ENCODE measurements at places on chromosomes 16 and 17.
A peak's percentile ranks its signal among the peaks of the same experiment; 100 is the strongest.

DNA sequence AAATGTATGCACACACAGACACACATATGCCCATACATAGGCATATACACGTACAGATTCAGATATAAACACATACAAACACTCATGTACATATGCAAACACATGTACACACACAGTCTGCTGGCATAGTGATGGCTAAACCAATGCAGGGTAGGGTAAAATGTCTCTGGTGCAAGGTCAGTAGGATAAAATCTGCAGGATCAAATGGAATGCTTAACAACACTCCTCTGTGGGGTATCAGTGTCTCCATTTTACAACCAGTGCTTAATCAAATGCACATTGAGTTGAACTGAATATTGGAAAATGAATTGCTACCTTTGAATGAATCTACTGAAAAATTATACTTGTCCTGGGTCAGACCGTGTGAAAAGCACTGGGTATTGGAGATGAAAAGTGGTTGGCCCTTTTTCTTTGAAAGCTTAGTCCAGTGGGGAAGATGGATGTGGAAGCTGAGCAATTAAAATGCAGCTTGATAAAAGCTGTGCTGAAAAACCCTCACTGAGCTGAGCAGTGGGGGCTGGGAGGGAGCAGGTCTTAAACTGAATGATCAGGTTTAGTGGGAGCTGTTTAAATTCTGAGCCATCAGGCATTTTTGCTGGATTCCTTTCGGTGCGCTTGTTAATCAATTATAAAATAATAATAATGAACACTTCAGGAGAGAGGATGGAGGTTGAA lies 314.7 kb downstream of the HAPSTR1 start:
- no peak for DNase-seq

DNA sequence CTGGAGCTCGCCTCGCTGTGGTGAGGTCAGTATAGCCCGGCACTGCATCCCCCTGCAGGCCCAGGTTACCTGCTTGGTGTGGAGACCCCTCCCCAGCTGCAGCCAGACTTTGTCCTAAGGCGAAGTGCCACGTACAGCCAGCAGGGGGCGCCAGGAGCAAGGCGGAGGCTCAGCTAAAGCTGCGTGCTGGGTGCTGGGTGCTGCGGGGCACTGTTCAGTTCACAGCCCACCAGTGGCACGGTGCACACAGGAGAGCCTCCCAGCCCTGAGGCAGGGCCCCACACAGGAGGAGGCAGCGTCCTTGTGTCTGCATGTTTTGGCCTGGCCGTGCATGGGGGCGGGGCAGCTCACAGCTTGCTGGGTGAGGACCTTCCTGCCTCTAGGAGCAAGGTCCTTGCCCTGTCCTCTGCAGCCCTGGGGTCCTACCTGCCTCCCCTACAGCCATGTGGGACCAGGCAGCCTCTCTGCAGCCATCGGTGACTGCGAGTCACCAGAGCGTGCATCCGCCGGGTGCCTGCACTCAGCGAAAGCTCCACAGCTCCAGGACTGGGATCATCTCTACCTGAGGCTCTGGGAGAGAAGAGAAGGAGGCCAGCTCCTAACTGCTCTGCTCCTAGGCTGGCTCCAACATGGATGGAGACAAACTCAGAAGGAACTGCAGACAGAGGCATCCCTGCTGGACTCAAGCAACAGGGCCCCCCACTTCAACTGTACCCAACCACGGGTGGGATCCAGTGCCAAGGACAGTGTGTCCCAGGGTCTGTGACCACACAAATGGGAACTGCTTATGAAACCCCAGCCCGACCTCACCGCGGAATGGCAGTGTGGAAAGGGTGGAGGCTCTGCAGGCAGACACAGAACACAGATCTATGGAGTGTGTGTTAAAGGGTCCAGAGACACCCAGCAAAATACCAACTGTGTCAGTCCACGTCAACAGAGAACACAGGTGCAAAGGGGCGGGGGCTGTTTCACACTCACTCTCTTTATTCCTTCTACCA lies 19.0 kb downstream of the SLC7A5 start:
- no peak for DNase-seq

- DNase-seq: no peak
These were observed 48.4 kb downstream of the CENPV start for GRCh38 chr17:16304830-16305229.

GRCh38 chr16:50848755-50849514 lies 107.0 kb downstream of the CYLD start:
- no peak for DNase-seq

- DNase-seq: no peak
These were observed 122.4 kb downstream of the USP31 start for GRCh38 chr16:23026784-23027362.

DNA sequence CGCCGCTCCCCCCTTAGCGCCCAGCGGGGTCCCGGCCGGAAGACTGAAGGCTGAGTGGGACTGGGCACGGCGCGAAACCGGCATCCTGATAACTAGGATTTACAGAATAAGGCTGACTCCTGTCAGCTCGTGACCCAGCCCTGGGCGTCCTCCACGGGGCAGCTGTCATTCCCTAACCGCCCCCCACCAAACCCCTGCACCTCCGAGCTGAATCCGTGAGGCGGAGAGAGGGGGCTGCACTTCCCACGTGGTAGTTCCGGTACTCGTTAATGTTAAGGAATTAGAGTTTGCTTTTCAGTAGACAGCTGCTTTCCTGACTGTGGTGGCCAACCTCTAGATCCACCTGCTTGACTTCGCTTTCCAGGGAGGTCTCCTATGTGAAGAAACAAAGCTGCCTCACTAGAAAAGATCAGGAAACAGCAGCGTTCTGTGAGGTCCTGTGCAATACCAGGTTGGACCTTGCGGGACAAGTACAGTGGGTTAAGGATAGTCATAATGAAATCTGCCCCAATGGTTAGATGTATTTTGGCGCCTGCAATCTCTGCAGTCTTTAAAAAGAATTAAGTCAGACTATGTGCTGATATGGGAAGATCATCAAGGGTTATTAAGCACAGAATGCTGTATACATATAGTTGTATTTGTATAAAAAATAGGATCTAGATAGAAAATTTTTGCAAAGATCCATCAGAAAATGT lies 1.1 kb upstream of the WBP2 start:
- peak; percentile 41 for DNase-seq

DNA sequence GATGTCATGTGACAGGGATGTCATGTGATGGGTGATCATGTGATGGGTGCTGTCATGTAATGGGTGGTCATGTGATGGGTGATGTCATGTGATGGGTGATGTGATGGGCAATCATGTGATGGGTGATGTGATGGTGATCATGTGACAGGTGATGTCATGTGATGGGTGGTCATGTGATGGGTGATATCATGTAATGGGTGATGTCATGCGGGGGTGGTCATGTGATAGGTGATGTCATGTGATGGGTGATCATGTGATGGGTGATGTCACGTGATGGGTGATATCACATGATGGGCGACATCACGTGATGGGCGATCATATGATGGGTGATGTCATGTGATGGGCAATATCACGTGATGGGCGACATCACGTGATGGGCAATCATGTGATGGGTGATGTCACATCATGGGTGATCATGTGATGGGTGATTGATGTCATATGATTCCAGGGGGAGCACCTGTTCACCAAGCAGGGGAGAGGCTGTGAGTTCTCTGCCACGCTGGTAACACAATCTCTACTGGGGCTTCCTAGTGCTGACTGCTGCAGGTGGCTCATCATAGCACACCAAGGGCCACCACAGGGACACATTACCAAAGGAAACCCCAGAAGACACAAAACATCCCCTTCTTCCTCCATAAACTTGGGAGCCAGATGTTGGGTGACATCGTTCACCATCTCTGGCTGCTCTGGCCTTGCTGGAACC lies 16.5 kb downstream of the CD300LB start:
- DNase-seq: no peak

DNA sequence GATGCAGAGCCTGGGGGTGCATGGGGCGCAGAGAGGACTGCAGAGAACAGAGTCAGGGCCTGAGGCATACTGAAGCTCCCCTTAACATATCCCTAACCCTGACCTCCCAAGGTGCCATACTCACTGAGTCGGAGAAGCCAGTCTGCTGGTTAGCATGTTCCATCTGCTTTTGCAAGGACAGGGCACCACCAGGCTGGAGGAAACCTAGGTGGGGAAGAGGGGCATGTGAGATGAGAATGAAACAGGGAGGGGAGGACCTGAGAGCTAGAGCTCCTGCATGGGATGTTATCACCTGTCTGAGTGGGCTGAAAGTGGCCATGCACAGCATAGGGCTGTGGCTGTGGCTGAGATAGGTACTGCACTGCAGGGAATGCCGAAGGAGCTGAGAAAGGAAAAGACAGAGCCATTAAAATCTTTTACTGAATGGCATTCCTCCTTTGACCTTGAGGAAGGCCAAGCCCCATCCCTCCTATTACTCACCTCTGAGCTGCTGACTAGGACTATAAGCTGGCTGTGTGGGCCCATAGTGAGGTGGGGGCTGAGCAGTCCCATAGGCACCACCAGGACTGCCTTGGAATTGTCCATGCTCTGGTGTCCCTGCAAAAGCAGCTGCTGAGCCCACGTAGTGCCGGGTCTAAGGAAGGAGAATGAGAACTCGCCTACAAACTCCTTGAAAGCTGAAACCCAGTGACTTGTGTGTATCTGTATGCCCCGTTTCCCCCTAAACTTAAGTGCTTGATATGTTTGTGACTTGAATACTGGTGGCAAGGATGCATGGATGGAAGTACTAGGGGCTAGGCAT lies 1.9 kb downstream of the GPS2 start:
- no peak for DNase-seq

- no peak for DNase-seq
These were observed 650.6 kb upstream of the SALL1 start for GRCh38 chr16:51801635-51802034.

GRCh38 chr16:62406387-62406786 lies 370.1 kb upstream of the CDH8 start:
- no peak for DNase-seq

DNA sequence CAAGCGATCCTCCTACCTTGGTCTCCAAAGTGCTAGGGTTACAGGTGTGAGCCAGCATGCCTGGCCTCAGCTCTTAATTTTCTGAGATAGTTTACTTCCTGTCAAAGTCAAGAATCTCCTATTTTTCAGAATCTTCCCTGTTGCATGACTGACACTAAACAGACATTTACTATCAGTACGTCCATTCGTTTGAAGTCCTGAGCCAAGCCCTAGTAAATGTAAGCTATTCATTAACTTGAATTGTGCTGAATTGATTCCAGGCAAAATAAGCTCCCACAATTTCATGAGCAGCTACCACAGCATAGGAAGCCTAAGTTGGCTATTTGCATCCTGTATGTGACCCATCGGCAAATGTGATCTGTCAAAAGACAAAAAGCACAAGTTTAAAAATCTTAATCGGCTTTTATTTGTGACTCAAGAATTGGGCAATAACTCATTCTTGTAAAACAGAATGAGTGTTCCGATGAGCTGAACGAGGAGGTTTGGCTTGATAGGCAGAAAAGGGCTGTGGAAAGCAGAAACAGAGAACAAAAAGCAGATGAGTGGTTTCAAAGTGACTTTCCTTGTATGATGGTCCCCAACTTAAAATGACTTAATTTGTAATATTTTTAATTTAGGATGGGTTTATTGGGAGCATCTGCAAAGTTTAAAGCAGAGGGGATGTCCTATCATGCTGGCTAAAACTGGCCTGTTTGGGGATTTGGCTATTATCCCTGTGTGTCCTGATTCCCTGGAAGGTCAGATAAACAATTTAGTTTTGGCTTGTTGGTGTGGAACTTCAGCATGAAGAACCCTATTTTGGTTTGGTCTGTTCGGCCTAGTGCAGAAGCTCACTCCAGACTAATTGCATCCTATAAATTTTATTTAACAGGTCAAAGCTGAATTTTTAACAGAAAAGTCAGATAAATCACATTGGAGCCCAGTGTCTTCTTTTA lies 14.2 kb downstream of the RNF112 start:
- no peak for DNase-seq

- no peak for DNase-seq
These were observed 78.5 kb upstream of the NACA2 start for GRCh38 chr17:61669522-61669921.

- no peak for DNase-seq
These were observed 34.1 kb upstream of the DHX8 start for GRCh38 chr17:43449470-43450248.

- DNase-seq: no peak
These were observed 316.3 kb downstream of the SEC14L1 start for GRCh38 chr17:77456951-77457548.

- no peak for DNase-seq
These were observed 12.0 kb downstream of the FOXN1 start for GRCh38 chr17:28518132-28518531.

DNA sequence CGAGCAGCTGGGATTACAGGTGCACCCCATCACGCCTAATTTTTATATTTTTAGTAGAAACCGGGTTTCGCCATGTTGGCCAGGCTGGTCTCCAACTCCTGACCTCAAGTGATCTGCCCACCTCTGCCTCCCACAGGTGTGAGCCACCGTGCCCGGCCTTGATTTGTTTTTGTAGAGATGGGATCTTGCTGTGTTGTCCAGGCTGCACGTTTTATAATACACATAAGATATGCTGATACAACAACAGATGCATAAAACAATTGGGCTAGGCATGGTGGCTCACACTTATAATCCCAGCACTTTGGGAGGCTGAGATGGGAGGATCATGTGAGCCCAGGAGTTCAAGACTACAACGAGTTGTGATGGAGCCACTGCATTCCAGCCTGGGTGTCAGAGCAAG lies 6.0 kb downstream of the USP36 start:
- DNase-seq: no peak

DNA sequence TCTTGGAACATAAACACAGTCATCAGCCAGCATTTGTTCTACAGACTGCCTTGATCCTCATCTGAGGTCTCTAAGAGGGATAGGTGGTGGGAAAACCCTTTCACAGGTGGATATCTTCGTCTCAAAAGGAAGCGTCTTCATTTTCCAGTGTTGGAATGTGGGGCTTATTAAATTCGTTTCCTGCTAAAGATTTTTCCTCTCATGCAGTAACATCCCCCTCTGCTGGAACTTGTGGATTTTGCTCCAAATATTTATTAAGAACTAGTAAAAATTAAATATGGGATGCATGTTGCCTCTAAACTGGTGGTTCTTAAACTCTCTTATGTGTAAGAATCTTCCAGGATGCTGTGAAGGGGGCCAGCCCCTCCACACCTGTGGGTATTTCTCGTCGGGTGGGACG lies 20.1 kb upstream of the MLYCD start:
- DNase-seq: no peak

DNA sequence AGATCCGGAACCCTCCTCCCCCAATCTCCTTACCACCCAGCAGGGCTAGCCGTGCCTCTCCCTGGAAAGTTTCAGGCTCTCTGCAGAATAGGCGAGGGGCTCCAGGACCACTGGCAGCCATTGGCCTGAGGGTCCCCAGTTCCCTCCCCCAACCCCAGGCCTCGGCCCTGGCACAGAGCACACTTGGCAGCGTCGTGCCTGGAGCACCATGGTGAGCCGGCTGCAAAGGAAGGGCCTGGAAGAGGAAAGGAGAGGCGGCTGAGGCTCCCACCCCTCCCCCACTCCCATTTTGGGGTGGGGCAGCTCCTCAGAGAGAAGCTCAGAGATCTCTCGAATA lies 369 bp upstream of the BTBD17 start:
- DNase-seq: no peak

DNA sequence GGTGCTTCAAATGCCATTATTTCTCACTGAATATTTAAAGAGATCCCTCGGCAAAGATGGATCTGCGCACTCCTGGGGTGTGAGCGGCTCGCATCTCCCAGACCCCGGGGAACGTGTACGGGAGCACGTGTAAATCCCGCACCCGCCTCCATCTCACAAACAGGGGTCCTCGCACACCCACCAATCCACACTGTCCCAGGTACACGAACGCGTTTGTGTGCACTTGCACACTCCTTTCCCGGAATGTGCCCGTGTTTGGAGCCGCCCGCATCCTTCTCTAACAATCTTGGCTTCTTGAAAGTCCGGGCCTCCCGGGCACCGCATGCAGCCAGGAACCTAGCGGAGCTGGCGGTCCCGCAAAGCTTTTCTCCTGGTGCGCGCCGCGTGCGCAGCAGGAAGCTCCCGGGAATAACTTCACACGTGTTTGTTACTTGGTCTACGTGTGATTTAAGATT lies 2.5 kb upstream of the SALL1 start:
- DNase-seq: no peak

All from MM.1S (cell line).